ENCODE measurements at places on chromosomes 6 and 20.

DNA sequence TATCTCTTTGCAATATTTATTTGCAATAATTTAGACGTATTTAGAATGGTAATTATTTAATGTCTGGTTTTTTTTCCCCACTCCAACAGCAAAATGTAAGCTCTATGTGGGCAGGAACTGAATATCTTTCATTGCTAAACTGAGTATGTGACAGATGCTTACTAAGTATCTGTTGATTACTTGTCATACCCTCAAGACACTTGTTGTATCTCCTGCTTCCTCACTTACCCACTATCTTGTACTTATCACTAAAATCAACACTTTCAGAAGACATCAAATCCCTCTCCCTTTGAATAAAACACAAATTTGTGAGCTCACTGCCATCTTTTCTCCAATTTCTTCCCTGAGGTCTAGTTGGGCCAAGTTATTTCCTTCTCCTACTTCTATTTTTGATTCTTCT lies 30.3 kb downstream of the PPIL4 start:
- DNase-seq = no peak

GRCh38 chr6:19332806-19333460 lies 504.2 kb upstream of the ID4 start:
- DNase-seq = no peak

GRCh38 chr20:38084425-38084951 lies 50.9 kb downstream of the RPRD1B start:
- no peak for DNase-seq

DNA sequence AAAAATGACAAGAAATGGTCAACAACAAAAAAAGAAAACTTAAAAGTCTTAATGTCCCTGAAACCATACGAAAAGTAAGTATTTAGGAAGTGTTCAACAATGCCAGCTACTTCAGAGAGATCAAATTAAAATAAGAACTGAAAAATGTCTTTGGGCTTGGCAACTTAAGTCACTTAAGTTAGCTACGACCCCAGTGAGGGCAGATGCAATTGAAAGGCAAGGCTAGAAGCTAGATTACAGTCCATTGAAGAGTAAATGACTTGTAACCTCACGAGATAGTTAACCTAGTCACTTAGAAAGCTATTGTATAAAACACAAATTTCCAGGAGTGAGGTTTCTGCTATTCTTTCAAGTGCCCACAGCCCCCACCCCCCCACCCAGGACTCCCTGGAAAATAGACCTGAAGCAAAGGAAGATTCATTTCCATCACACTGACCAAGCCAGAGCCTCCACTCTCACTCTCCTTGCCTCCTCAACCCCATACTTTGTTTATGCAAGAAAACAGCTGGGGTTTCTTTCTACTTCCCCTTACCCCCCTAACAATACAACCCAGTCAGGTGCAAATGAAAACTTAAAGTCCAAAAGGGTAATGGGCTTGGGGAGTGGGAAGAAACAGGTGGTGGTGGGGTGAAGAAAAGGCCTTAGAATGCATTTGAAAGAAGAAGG lies 14.6 kb downstream of the RTN4IP1 start:
- DNase-seq = no peak

- no peak for DNase-seq
Observed at GRCh38 chr20:14992153-14992552, 654.7 kb upstream of the FLRT3 start.

DNA sequence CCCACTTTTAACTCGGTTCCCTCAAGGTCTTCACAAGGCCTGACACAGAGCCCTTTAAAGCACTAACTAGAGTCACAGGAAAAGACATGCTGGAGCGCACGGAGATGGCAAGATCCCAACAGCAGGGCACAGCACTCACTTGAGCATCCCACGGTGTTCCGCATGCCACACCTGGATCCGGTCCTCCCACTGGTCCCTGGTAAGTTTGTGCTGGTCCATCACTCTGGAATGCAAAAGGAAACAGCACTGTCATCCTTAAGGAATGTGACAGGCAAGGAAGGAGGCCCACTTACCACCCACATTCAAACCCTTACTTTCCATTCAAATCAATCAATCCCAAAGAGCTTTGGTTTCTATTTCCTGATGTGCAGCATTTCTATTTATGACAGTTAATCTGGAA lies 34.7 kb downstream of the EZR start:
- no peak for DNase-seq

DNA sequence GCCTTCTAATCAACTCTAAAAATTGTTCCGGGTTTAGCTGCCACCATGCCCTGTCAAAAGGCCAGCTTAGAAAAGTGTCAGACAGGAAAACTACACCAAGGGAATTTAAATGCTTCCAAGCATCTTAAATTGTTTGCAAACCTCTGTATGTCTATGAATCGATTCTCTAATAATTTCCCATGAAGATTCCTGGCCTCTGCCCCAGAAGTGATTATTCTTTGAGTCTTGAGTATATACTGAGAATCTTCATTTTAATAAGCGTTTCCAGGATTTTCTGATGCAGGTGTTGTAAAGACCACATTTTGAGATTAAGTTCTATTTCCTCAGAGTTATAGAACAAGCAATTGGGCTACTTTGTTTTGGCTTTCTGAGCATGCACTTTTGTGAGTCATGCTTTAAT lies 471.8 kb upstream of the JAG1 start:
- no peak for DNase-seq

GRCh38 chr20:31972471-31973021 lies 4.6 kb downstream of the XKR7 start:
- DNase-seq = no peak

DNA sequence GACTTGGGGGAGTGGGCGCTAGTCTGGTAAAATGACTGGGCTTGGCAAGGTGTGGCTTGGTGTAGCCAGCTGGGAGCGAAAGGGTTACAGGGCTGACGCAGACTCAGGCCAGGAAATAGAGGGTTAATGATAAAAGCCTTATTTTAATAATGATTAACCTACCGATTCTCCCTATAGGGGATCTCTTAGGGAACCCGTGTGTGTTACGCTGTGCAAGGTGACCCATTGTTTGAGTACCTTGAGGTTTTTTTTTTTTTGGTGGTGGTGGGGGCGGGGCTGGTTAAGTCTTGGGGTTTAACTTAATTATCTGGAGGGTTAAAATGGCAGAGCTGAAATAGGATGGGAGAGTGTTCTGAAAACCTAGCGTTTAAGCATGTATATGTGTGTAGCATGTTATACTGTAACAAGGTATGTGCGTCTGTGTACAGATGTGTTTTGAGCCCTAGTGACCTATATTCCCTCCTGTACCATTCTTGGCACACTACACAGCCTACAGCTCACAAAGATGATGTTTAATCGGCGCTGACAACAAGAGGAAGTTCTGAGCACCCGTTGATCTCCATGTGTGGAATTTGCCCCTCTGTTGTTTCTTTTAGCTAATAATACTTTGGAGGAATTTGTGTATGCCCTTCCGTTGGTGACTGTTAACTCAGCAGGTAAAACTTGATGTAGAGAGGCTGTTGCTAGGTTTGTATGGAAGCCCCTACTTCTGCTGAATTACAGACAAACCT lies 1.3 kb downstream of the CARMIL1 start:
- no peak for DNase-seq

- no peak for DNase-seq
Observed at GRCh38 chr20:58008866-58009265, 219.6 kb downstream of the ANKRD60 start.

DNA sequence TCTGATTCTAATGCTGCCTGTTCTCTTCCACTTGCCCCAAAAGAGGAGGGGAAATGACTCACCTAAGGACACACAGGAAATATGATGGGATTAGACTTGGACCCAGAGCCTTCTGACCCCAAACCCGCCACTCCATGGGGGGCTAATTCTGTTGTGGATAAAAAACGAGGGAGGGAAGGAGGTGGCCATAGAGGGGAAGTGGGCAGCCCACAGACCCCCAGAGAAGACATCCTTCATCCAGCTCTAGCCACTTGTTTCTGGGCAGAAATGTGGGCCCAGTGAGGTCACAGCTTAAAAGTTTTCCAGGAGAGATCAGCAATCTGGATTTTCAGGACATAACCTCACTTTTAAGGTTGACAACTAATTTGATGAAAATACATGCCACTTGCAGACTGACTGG lies 202.1 kb downstream of the ANKRD60 start:
- DNase-seq = no peak

DNA sequence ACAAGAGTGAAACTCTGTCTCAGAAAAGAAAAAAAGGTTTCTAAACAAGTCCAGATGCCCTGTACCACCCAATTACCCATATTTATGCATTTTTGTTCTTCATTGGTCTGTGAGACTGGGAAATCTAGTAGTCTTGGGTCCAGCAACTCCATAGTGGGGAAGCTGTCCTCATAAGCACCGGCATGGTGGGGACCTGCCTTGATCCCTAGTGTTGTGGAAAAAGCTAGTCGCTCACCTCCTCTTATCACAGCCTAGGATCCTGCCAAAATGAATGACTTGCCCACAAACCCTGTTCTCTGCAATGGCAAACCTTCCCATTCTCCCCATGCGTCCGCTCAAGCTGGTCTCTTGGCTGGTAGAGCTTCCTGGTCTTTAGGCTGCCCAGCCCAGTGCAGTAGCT lies 38.3 kb upstream of the GABRR1 start:
- DNase-seq = no peak

GRCh38 chr6:76592566-76592965 lies 520.1 kb upstream of the IMPG1 start:
- DNase-seq = no peak
